ENCODE measurements at places on chromosomes 6 and 20. TPM values are rescaled to one million over a fixed set of nuclear protein-coding genes. Genes with fewer than 3 reads are reported as not detected.

- no peak for DNase-seq
Observed at GRCh38 chr20:51797357-51798025, 4.8 kb downstream of the SALL4 start.

DNA sequence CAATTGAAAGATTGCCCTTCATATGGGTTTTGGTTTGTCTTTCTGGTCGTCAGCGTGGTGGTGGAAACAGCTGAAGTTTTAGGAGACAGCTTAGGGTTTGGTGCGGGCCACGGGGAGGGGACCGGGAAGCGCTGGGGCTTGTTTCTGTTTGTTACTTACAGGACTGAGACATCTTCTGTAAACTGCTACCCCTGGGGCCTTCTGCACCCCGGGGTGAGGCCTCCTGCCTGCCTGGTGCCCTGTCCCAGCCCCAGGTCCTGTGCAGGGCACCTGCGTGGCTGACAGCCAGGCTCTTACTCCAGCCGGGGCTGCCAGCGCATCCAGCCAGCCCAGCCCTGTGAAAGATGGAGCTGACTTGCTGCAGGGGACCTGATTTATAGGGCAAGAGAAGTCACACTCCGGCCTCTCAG lies 22.8 kb downstream of the NPEPL1 start:
- no peak for DNase-seq

- no peak for DNase-seq
Observed at GRCh38 chr20:47183367-47183766, 173.1 kb downstream of the ZMYND8 start.

DNA sequence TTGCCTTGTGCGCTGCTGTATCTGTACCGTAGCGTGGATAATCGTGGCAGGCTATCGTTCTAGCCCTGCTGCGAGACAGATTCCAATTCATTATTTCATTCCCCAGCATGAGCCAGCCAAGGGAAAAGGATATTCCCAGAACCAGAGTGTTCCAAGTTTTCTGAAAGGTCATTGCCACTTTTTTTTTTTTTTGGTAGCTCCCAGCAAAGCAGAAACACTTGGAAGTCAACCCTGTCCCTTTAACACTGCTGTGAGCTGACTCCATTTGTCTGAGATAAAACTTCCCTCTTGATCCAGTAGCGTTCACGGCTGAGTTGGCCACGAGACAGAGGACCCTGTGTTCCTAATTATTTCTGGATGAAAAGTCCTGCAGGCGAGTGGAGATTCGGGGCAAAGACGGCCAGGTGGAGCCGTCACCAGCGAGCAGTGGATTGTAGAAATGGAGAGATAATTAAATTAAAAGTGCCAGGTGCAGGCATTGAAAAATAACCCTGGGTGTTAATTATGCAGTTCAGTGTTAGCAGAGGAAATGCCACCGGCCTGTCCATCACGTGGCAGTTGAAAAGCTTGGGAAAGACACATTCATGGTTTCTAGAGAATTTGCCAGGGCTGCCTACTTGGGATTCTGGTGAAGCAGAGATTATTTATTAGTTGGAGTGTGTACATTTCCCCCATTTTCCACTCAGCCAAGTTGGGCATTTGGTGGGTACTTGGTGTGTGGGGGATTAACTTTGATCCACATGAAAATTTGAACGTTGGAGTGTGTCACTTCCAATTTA lies 164.2 kb downstream of the SLC24A3 start:
- DNase-seq, result no peak

DNA sequence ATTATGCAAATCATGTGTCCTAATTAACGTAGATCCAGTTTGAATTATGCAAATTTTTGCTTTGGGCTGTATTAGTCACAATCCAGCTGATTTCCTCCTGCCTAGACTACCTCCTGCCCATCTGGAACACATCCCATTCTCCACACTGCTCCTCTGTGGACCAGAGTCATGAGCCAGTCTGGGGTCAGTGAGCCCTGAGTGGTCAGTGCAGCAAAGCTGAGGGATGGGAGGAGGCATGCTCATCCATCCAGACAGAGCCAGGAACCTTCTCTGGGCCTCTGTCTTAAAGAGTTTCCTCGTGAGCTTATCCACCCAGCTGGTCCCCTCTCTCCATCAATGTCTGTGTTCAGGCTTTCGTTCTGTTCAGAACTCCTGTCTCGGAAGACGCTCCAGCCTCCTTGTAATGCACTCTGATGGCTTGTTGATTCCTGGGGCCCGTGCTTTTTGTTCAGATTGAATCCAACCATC lies 747.8 kb downstream of the PTPRT start:
- no peak for DNase-seq

DNA sequence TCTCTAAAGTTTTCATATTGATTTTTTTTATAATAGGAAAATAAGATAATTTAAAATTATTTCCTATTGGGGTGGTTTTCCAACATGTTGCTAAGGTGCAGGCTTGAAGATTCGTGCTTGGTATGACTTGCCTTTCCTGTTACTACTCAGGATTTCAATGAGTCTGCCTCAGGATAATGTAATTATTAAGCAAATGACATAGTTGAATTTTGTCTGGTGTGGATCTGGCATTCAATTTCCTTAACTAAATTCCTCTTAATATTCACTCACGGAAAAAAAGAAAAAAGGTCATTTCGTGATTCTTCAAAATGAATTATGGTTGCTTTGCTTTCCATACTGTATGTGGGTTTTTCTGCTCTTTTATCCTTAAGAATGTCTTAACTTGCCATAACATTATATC lies 9.3 kb upstream of the FILIP1 start:
- no peak for DNase-seq

DNA sequence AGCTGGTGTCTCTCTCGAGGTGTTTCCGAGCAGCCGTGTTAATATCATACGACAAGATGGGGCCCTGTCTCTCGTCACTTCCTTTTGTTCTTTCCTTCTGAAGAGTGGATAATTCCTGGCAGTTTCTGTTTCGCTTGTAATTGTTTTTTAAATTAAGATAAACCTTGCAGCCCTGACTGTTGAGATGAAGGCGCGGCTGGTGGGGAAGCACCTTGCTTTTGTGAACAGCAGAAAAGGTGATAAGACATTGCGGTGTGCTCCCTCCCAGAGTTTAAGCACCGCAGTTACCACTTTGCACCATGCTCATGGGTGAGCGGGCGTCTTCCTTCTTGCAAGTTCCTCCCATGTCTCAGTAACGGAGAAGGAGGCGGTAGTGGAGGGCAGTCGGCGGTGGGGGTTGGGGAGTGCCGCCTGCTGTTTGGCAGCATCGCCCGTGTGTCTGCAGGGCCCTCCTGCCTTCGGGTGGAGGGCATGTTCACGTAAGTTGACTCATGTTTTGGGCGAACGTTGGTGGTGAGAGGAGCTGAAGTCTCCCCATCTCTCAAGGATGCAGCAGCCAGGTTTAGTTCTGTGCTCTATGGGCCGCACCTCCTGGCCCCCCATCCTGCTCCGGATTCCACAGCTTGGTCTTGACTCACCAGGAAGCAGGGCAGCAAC lies 345.9 kb downstream of the TAF4 start:
- peak; percentile 77 for DNase-seq

GRCh38 chr6:112342511-112342910 lies 4.6 kb upstream of the RFPL4B start:
- no peak for DNase-seq

DNA sequence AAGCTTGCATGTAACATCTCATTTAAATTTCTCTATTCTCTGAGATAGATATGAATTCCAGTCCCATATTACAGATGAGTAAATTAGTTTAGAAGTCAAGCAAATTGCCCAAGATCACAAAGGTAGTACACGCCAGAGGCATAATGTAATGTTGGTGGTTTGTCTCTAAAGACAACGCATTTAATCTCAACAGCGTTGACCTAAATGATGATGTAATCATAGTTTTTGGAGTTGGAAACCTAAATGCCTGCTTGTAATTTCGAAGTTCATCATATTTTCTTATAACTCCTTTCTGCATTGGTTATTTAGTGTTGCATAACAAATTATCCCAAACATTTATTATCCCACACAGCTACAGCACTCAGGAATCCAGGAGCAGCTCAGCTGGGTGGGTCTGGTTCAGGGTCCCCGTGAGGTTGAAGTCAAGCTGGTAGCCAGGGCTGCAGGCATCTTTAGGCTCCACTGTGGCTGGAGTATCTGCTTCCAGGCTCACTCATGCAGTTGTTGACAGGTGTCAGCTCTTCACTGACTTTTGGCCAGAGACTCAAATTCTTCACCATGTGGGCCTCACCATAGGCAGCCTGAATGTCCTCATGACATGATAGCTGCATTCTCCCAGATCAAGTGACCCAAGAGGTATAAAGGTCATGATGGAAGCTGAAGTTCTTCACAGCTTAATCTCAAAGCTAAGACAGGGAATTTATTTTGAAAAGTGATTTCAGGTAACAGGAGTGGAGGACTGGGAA lies 122.0 kb upstream of the SPTLC3 start:
- no peak for DNase-seq

DNA sequence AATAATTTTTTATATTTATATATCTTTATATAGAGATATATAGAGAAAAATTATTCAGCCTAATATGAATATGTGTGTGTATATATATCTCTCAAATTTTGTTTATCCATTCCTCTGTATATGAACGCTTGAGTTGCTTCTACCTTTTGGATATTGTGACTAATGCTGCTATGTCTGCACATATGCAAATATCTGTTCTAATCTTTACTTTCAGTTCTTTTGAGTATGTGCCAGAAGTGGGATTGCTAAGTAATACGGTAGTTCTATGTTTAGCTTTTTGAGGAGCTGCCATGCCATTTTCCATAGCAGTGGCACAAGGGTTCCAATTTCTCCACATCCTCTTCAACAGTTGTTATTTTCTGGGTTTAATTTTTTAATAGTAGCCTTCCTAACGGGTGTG lies 72.8 kb upstream of the CEP85L start:
- DNase-seq, result no peak

GRCh38 chr20:44123251-44123650 lies 63.7 kb downstream of the JPH2 start:
- no peak for DNase-seq

DNA sequence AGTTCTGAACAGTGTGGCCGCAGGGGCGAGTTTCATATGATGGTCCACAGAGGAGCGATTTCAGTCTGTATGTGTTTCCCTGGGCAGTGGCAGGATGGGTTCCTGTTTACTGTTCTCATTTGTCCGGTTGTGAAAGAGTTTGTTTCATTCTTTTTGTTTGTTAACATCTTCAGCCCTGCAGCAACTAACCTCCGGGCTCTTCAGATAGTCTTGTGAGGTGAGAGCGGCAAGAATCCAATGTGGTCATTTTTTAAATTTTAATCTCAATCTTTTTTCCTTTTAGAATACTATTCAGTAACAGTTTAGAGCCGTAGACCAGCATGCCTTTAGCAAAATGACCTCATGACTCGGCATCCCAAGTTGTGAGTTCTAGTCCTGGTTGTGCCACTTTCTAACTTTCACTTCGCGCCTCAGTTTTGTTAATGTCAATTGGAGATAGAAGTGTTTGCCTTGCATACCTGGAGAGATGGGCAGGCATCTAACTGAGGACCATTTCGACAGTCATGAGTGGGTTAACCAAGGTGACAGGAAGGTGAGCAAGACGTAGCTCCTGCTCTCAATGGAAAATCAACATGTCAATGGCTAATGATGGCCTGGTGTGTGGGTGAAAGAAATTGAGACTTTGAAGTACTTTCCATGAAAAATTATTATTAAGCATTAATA lies 38.5 kb upstream of the PXDC1 start:
- no peak for DNase-seq

DNA sequence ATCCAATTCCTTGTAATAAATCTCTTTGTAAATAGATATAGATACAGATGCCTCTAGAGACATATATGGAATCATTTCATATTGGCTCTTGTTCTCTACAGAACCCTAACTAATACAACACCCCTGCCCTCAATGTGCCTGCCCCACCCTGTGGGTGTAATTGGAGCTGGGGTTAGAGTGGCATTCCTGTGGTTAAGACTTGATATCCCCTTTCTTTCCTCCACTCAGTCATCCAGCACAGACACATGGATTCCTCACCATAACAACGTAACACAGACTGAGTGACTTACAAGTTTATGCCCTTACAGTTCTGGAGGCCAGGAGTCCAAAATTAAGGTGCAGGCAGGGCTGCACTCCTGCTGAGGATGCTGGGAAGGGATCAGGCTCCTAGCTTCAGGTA lies 42.8 kb downstream of the C6orf118 start:
- DNase-seq, result no peak

GRCh38 chr6:40054602-40055001 lies 120.3 kb upstream of the MOCS1 start:
- no peak for DNase-seq

GRCh38 chr6:1130709-1131108 lies 181.2 kb upstream of the FOXQ1 start:
- DNase-seq, result no peak

DNA sequence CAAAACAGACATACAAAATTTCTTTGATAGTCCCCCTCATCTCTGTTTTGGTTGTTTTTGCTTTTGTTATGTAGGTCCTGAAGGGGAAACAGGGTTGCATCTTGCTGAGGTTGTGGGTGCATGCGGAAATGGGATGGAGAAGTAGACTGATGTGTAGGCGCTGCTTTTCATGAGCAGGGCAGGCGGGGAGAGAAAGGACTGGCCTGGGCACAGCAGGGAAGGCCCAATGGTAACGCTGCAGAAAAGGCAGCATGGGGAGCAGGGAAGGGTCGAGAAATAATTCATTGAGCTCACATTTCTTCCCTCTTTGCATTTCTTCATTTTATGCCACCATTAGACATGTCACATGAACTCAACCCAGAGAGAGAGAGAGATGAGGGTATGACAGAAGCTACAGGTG lies 74.3 kb upstream of the CCN2 start:
- DNase-seq, result no peak

GRCh38 chr6:79416931-79417330 lies 120.3 kb downstream of the LCA5 start:
- DNase-seq, result no peak

- DNase-seq, result no peak
Observed at GRCh38 chr6:85490516-85491248, 40.8 kb downstream of the NT5E start.

DNA sequence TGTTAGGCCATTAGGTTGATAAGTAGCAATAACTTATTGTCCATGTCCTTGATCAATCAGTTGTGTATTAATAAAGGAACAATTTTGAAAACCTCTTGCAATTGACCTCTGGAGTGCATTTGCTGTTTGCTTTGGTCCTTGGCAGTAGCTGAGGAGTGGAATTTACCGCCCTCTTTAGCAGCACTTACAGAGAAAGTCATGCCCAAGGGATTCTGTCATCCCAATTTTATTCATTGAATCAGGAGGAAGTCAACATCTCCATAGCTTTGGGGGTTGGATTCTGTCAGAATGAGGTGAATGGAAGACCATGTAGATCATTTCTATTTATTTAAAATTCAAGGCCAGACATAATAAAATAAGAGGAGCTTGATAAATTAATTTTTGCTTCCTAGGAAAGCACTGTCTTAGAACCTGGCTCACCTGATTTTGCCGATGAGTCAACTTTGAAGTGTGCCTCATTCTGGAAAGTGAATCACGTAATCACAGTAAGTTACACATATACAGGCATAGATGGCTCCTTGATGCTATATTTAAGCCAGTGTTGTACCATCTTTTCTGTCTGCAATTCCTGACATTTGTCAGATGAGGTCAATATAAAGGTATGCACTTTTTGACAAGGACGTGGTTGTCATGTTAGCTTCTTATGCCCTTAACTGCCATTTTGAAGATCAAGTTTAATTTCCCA lies 128.7 kb upstream of the MLIP start:
- DNase-seq, result no peak

- DNase-seq, result no peak
Observed at GRCh38 chr6:31308845-31309175, 36.9 kb upstream of the HLA-C start.

The FAM217A gene
- total RNA-seq, result not detected

The SLC26A8 gene
- total RNA-seq, result 0.09 TPM

The DNAH8 gene
- total RNA-seq, result 0.09 TPM

The PRSS16 gene
- 1.9 TPM for total RNA-seq

The JARID2 gene
- 20.2 TPM for total RNA-seq

The HLA-DRB1 gene
- total RNA-seq, result 14.2 TPM

The COL21A1 gene
- not detected for total RNA-seq

The GJE1 gene
- total RNA-seq, result not detected

The WFDC12 gene
- total RNA-seq, result not detected

The C6orf58 gene
- not detected for total RNA-seq

The SCP2D1 gene
- total RNA-seq, result not detected

All from CD4-positive, alpha-beta memory T cell (primary cell).